ENCODE measurements at places on chromosomes 16 and 17.

GRCh38 chr16:57474671-57475661, 11.3 kb downstream of the DOK4 start:
- no peak for DNase-seq

DNA sequence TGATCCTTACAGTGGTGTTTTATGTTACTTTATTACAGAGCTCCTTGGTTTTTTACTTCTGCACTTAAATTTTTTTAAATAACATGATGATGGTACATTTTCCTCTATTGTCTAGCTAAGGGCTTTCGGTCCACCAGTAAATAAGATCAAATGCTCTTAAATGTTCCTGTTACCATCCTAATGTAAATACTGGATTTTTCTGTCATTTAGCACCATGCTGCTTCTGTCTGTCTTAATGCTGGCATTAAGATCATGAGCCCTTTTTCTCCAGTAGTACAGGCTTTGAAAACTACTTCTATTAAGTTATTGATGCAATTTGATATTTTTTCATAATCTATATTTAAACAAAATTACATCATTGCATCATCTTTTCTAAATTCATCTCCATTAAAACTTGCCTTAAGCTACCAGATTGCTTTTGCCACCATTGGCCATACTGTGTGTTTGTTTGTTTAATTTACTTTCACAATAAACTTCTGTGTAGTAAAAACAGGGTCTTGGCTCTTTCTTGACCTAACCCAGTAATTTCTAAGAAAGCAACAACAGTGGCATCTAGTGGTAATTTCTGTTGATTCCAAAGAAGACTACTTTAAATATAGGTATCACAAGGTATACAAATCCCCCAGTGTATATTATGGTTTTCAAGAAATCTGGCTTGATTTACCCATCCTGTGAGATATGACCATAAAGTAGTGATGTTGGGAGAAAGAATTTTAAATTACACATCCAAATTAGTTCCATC, 9.0 kb upstream of the PHAF1 start:
- DNase-seq: no peak

GRCh38 chr17:64278614-64279013, 15.6 kb upstream of the TEX2 start:
- no peak for DNase-seq

DNA sequence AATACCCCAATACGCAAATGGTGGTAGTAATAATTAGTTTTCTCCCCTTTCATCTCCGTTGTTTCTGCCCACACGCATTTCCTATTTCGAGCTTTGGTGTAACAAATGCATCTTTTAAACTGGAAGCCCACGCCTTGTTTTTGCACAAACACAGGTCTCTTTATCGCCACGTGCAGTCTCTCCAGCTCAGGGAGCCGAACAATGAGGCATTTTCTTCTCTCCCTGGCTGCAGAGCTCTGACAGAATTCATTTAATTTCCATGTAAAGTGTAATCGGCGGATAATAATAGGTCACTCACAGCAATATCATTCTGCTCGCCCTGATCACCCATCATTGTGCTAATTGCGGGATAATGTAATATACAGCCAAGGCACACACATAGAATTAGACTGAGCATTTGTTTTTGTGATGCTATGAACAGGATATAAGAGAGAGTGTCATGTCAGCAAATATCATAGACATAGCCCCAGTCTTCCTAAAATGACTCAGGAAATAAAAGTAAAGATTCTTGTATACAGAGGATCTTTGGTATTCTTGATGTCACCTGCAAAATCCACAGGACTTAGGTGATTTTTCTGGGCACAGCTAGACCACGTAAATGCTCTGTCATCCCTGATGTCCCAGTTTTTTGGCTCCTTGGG, 452.6 kb upstream of the CDH11 start:
- DNase-seq: no peak

- DNase-seq: no peak
These were observed 22.6 kb upstream of the PMP22 start for GRCh38 chr17:15287538-15288267.

DNA sequence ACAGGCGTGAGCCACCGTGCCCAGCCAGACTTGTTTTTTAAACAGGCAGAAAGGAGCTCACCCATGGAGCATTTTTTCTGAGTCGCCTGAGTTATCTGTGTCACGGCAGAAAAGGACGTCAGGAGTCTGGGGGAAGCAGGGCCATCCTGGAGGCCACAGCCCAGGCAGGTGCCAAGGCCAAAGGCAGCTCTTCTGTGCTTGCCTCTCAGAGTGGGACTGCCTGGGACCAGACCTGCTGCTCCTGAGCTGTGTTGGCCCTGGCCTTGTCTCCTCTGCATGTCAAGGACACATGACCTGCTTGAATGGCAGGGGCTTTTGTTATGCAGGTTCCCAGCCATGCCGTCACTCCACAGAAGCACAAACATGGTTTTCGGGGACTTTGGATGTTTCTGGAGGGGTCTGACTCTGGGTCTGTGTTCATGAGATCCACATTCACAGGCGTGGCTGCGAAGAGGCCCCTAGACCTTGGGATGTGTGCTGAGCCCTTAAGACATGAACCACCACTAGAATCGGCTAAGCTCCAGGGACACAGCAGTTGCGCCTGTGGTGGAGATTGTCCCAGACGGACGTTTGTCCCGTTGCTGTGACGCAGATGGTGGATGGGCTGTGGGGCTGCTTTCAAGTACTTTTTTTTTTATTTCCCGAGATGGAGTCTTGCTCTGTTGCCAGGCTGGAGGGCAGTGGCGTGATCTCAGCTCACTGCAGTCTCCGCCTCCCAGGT, 33.8 kb downstream of the FOXK2 start:
- DNase-seq: no peak

DNA sequence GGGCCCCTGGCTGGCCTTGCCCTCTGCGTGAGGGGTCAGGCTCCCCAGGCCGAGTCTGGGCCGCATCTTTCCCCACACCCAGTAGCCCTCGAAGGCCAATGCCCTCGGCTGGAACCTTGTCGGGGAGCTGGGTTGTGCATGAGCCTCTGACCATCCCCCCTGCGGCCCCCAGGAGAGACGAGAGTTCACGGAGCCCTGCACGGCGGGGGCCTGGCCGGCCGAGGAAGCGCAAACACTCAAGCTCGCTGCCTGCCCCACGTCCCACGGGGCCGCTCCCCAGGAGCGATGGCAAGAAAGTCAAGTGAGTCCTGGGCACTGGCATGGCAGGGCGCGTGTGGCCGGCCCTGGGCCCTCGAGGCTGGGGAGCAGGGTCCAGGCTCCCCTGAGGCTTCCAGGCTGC, 57.3 kb downstream of the BAHCC1 start:
- no peak for DNase-seq

- no peak for DNase-seq
These were observed 585 bp upstream of the KRT36 start for GRCh38 chr17:41490000-41490990.

GRCh38 chr17:45270828-45271418, 9.0 kb upstream of the SPATA32 start:
- no peak for DNase-seq

DNA sequence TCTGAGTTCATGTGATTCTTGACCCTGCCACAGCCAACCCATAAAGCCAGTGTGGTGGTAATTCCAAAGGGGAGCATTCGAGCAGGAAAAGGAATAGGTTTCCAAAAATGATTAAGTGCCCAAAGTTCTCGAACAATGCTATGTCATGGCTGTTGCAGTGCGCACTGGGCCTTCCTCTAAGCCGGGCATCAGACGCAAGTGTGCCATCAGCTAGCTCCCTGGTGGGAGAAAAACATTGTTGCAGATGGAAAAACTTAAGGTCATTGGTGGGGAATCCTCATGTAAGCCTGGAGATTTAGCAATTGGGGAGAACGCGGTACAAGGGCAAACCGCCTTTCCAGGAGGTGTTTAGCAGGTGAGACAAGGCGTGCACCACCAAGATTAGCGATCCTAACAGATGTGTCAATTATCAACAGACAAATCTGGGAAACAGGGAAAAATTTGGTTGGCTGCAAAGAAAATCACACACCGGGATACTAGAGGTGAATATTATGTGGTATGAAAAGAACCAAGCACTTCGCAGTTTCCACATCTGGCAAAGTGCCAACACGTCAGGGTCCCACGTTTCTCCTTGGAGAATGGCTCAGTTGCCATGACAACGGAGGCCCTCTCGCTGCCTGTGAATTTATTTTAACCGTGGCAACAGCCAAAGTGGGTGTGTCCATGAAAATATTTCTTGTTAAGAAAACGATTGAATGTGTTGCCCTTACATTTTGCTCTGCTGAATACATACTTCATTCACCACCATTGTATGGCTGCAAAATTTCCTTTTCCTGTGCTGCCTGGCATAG, 118.5 kb upstream of the CACNG5 start:
- DNase-seq: no peak

DNA sequence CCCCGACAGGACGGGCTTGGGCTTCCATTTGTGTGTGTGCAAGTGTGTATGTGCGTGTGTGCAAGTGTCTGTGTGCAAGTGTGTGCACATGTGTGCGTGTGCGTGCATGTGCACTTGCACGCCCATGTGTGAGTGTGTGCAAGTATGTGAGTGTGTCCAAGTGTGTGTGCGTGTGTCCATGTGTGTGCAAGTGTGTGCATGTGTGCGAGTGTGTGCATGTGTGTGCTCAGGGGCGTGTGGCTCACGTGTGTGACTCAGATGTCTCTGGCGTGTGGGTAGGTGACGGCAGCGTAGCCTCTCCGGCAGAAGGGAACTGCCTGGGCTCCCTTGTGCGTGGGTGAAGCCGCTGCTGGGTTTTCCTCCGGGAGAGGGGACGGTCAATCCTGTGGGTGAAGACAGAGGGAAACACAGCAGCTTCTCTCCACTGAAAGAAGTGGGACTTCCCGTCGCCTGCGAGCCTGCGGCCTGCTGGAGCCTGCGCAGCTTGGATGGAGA, 23.1 kb upstream of the ITGAX start:
- DNase-seq: no peak

All from progenitor cell of endocrine pancreas (in vitro differentiated cells).